GM12865 (cell line): ENCODE measurements at places on chromosomes 11 and 22.

- DNase-seq = no peak
Observed at GRCh38 chr11:94090401-94090800, 38.2 kb upstream of the PANX1 start.

DNA sequence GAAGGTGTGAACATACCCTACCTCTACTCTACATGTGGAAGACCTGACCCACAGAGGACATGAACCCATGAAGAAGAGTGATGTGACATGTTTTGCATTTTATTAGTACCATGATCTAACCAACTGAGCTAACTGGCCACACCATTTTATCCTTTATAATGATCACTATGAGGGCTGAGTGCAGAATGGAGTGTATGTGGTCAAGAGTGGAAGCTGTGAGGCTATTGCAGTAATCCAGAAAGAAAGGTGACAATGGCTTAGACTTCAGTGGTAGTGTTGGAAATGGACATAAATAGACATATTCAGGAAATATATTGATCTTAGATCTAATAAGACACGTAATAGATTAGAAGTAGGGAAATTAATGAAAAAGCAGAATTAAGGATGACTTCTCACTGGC lies 3.8 kb downstream of the SRSF8 start:
- no peak for DNase-seq

- no peak for DNase-seq
Observed at GRCh38 chr11:70323806-70324205, 53.3 kb downstream of the PPFIA1 start.

- DNase-seq = peak; percentile 57
Observed at GRCh38 chr11:80873310-80873999, 1432.6 kb upstream of the TENM4 start.

- DNase-seq = no peak
Observed at GRCh38 chr11:128335729-128336128, 251.6 kb downstream of the ETS1 start.

GRCh38 chr11:33775832-33776470 lies 1.6 kb upstream of the FBXO3 start:
- DNase-seq = peak; percentile 34

GRCh38 chr22:20584029-20584871 lies 76.8 kb downstream of the MED15 start:
- no peak for DNase-seq

- no peak for DNase-seq
Observed at GRCh38 chr11:92137747-92138146, 86.9 kb upstream of the FAT3 start.

DNA sequence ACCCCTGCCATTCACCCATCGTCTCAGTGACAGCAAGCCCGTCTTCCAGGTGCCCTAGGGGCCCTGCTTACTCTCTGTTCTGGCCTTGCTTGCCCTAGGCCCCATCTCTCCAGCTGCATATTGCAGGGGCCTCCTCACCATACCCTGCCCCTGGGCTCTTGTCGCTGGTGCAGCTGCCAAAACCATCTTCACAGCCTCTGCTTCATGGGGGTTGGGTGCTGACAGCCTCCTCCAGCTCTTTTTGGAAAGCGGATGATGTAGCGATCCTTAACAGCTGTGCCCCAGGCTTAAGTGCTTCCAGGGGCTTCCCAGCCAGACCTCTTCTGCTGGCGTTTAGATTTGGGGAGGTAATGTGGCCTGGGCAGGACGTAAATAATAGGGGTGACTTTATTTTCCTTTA lies 61.2 kb upstream of the SUSD2 start:
- no peak for DNase-seq
